ENCODE measurements at places on chromosomes 13 and 19. TPM values are rescaled to one million over a fixed set of nuclear protein-coding genes. Genes with fewer than 3 reads are reported as not detected.
A peak's percentile ranks its signal among the peaks of the same experiment; 100 is the strongest.

The ZNF573 gene
- total RNA-seq: 12.7 TPM

The ASF1B gene
- total RNA-seq: 4.5 TPM

The IGFL2 gene
- not detected for total RNA-seq

The MIDN gene
- total RNA-seq: 98.1 TPM

The ZNF616 gene
- total RNA-seq: 16.5 TPM

The RHPN2 gene
- total RNA-seq: 4.0 TPM

The MYBPC2 gene
- total RNA-seq: not detected

DNA sequence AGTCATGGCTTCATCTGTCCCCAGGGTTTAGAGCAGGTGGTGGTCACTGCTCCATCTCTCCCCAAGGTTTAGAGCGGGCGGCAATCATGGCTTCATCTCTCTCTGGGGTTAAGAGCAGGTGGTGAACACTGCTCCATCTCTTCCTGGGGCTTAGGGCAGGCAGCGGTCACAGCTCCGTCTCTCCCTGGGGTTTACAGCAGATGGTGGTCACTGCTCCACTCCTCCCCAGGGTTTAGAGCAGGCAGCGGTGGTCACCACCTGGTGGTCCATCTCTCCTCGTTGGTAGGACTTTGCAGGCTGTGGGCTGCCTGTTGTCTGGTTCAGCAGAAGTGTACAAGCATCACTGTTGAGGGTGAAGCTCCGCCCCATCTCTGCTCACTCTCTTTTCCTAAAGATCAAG is 52.8 kb upstream of the ARHGEF7 start:
- DNase-seq: peak; percentile 34

DNA sequence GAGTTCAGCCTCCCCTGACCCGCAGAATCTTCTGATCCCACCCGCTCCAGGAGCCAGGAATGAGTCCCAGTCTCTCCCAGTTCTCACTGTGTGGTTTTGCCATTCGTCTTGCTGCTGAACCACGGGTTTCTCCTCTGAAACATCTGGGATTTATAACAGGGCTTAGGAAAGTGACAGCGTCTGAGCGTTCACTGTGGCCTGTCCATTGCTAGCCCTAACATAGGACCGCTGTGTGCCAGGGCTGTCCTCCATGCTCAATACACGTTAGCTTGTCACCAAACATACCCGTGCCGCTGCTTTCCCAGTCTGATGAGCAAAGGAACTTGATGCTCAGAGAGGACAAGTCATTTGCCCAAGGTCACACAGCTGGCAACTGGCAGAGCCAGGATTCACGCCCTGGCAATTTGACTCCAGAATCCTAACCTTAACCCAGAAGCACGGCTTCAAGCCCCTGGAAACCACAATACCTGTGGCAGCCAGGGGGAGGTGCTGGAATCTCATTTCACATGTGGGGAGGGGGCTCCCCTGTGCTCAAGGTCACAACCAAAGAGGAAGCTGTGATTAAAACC is 1.1 kb upstream of the APOE start:
- DNase-seq: no peak

DNA sequence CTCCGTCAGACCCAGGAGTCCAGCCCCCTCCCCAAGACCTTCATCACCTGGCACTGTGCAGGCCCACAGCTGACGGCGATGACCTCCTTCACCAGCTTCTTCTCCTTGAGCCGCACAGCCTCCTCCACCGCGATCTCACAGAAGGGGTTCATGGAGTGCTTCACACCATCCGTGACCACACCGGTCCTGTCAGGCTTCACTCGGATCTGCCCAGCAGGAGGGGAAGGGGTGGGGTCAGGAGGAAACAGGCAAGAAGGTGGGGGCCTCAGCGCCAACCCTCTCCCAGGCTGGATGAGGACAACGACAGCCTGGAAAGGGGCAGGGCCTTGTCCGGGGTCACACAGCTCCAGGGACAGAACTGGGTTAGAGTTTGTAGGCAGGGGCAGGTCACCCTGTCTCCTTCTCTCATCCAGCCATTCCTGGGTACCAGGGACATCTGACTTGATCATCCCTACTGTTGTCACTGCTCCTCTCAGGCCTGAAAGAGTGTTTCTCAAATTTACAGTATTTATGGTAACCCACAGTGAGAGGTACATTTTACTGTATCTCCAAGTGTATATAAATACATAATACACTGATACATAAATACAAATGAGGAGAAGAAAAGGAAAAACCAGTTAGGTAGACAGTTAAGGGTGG is 12.0 kb downstream of the ETFB start:
- DNase-seq: no peak

DNA sequence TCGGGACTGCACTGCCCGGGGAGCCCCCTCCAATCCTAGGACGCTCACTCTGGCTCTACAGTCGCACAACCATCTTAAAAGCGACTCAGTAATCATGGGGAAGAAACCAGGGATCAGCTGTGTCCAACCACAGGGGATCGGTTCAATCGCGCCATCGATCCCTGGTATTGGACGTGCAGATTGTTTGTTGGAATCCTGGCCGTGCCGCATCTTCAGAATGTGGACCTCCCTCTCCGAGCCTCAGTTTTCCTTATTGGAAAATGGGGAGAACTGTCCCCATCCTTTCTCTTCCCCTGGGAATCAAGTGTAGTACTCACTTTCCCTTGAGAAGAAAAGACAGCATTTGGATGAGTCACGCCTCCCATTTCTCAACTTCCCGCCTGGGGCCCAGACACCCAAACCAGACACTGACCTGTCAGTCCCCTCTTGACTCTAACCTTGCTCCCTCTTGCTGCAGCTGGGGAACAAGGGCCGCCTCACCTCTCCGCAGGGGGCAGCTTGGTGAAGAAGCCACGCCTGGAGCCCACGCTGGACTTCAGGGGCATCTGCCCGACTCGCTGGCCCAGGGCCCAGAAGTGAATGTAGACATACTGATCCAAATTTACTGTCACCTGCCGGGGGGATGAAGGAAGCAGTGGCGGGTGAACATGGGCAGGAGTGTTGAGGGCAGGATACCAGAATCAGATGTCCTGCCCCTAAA is 17.6 kb downstream of the EMP3 start:
- DNase-seq: no peak

DNA sequence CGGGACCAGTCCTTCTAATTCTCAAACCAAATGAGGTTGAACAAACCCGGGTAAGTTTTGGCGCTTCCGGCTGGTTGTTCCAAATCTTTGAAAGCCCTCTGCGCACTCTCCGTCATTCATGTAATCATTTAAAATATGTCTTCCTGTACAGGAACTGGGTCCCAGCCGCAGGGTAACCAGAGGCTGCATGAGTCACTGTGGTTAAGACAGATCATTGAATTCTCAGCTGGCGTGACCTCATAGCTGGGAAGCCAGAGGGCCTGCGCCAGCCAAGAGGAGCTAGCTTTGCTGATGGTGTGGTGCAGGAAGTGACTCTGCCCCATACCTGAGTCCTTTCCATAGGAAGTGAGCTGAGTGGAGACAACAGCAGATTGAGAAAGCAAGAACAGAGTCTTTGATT is 135.2 kb downstream of the TSHZ3 start:
- peak; percentile 89 for DNase-seq

DNA sequence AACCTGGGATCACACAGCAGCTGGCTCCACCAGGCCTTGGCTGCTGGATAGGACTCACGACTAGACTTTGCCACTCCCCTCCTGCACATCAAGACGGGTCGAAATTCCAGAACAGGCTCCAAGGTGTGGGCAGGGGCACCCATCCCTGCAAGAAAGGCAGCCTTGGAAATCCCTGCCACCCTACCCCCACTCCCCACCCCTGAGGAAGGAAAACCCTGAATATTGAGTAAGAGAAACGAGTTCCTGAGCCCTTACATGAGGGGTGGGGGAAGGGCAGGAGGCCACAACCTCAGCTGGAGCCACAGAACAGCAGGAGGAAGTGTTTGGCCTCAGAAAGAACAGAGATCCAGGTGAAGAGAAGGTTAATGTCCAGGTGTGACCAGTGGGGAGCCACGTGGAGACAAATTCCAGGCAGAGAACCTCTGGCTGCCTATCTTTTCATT is 20.1 kb downstream of the DEDD2 start:
- DNase-seq: no peak

GRCh38 chr19:56942756-56943155 is 102.2 kb upstream of the PEG3 start:
- DNase-seq: peak; percentile 93

- DNase-seq: no peak
These were observed 3.0 kb downstream of the CNFN start for GRCh38 chr19:42386974-42387707.

GRCh38 chr13:79401259-79402070 is 4.6 kb downstream of the RBM26 start:
- no peak for DNase-seq

DNA sequence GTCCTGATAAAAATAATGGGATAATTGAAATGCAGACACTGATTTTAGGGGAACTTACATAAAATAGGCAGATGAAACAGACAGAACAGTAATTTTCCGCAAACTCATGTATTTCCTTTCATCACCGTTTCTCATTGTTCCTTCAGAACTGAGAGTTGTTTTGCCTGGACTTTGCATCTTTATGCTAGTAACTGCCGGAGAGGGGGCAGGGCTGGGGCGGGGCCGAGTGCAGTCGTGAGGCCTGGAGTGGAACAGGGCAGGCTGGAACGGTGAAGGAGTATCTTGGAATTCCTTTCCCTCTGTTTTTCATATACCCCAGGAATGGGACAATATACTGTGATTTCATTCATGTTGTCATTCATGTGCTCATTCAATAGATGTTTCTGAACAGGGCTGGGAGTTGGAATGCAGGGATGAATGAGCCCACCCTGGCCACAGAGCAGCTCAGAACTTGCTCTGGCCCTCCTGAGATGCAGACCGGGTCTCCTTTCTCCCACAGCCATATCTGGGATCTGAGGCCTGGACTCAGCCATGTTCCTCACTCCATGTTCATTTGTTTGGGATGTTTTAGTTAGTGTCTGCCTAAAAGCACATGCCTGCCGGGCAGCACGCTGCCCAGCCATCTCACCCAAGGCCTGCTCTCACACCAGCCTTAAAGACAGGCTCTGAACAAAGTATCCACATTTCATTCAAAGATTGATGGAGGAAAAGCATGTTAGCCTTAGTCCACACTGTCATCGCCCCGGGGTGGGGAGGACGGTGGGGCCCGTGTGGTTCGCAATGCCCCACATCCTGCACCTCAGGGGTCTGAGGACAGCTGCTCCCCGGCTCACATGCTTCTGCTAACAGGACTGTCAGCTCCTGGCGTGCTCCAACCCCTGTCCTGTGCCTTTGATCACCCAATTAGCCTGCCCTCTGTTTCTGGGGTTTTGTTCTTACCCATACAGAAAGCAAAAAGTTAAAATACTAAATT is 92.9 kb downstream of the SOX1 start:
- DNase-seq: no peak

- DNase-seq: no peak
These were observed 58.7 kb downstream of the MRPL57 start for GRCh38 chr13:21235174-21235573.

DNA sequence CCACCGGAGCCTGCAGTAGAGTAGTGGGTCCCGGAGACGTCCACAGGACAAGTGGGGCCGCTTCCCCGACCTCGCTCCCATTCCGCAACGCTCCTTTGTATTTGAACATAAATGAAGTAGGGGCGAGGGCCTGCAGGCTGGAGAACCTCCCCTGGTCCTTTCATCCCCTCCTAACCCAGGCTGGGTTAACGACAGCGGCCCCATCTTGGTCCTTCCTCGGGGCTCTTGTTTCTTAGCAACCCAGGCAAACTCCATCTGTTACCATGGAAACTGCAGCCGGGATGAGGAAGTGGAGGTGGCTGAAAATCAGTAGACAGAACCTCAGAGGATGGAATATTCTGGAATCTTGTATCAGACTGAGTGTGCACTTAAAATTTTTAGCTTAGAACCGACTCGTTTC is 132.6 kb upstream of the USP29 start:
- no peak for DNase-seq

- no peak for DNase-seq
These were observed 6.5 kb upstream of the HSPH1 start for GRCh38 chr13:31168166-31168565.

- no peak for DNase-seq
These were observed 11.7 kb upstream of the ACTN4 start for GRCh38 chr19:38635483-38636399.

- no peak for DNase-seq
These were observed 1.2 kb downstream of the DAPK3 start for GRCh38 chr19:3969435-3970312.

DNA sequence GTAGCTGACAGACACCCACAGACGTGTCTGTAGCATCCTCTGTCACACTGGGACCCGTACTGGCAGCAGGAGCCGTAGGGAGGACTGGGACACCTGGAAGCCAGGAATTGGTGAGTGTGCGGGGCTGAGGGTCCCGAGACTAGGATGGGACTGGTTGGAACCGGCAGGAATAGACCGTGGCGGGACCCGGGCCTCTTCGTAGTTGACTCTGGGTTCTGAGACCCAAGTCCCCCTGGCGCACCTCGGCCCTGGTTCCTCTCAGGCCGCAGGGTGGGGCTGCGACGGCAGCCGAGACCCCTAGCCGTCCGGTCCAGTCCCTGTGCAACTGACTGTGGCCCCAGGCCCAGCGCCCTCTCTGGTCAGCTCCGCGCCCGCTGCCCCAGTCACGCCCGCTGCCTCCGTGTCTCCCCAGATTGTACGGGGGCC is 64.7 kb downstream of the ZNF823 start:
- no peak for DNase-seq

DNA sequence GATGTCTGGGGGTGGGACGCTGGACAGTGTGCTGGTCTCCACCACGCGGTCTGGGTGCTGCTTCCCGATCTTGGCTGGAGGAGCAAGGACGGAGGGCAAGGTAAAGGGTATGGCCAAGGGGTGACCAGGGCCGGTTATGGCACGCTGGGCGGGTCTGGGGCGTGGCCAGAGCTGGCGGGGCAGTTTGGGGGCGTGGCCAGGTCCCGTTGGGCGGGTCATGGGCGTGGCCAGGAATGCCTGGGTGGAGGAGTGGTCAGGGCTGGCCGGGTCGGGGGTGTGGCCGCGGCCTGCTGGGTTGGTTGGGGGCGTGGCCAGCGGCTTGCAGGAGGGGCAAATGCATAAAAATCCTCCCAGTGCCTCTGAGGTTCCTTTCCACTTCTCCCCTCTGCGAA is 19.2 kb downstream of the GPX4 start:
- DNase-seq: no peak

- DNase-seq: peak; percentile 82
These were observed 42.9 kb downstream of the C13orf46 start for GRCh38 chr13:113930671-113931637.

- DNase-seq: peak; percentile 75
These were observed 26.4 kb upstream of the ZNF507 start for GRCh38 chr19:32318884-32319520.

DNA sequence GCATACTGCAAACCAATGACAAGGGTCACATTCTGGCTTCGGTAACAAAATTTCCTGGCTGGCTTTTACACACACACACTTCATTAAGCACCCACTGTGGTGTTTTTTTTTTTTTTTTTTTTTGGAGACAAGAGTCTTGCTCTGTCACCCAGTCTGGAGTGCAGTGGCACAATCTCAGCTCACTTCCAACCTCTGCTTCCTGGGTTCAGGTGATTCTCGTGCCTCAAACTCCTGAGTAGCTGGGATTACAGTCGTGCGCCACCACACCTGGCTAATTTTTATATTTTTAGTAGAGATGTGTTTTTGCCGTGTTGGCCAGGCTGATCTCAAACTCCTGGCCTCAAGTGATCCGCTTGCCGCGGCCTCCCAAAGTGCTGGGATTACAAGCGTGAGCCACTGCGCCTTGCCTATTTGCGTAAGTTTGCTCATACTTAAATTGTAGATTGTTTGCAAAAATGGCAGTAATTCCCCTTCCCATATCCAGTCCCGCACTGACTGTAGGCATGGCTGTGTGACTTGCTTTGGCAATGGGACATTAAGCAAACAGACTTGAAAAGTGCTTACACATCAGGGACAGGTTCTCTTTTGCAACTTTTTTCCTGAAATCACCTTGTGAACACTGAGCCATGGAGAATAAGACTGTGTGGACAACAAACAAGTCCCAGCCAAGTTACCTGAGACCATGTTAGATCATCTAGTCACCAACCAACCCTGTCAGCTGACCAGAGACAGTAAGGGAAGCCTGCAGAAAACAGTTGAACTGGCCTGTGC is 42.1 kb upstream of the EBPL start:
- DNase-seq: no peak
